Activated T-helper 9 cell treated with anti-CD3 and anti-CD28 coated beads, Interleukin-2, amount 50 U/mL, for 16 hours (primary cell): ENCODE measurements at places on chromosomes 4 and X.

DNA sequence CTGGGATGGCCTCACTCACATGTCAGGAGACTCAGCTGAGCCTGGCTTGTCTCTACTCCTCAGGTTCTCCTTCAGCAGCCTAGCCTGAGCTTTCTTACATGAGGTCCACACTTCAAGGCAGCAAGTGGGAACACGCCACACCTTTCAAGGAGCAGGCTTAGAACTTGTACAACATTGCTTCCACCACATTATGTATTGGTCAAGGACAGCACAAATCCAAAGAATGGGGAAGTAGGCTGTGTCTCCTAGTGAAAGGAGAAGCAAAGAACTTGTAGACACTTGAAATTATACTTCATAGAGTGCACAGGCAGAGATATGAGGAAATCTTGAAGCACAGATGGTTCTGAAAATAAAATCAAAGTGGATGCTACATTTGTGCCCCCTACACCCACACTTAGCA, 120.9 kb upstream of the NOCT start:
- no peak for DNase-seq

DNA sequence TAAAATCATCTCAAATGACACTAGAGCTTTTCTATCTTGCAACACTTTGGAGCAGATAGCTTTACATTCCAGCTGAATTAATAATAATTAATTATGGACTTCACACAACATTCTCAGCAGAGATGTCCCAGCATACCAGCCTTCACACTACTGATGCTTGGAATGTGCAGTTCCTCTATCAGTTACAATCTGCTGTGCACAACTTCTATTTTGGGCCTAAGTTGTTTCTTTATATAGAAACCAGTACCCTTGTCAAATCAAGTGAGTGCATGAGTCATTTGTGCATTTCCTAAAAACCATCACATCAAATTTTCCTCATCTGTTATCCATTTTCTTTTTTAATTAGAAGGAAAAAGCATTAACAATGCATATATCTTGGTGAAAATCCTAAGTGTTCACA, 8.8 kb upstream of the RASL11B start:
- DNase-seq = no peak

- DNase-seq = no peak
Measured at GRCh38 chr4:153297116-153297515, 47.4 kb upstream of the MND1 start.

GRCh38 chrX:40107291-40108161, 9.8 kb upstream of the BCOR start:
- DNase-seq = no peak
